ENCODE measurements at places on chromosomes 11 and 22.

- no peak for DNase-seq
Measured at GRCh38 chr11:47391077-47391583, 12.8 kb upstream of the SPI1 start.

- DNase-seq, result no peak
Measured at GRCh38 chr11:35007277-35007676, 90.9 kb downstream of the PDHX start.

DNA sequence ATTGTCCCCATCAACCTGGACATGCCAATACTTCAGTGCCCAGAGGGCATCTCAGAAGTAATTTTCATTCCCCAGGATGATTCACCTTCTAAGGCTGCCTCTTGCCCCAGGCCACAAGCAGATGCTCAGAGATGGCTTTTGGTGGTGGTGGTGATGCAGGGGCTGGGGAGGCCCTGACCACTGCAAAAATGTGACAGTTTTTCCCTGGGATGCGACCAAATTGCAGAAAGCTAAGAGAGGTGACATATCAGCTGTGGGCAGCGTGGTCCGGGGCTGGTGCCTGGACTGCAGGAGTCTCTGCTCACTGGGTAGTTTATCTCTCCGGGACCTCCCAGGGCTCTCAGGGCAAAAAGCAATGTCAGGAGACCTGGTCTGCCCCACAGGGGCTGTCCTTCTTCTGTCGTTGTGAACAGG is 39.7 kb upstream of the ACCSL start:
- DNase-seq, result peak; percentile 64

DNA sequence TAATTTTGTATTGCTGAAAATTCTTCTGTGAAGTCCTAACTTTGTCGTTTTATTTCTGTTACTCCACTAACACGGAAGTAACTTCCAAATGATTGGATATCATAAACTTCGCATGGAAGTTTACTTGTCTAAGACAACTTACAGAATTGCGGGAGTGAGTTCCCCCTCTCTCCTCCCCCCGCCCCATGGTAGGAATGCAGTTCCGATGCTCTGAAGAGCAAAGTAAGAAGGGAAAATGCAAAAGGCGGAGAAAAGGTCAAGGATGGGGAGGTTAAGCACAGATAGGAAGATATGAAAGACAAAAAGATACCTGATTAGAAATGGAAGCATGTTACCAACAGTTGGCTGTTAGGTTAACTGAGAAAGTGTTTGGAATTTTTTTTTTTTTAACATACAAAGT is 1.3 kb downstream of the EIF3M start:
- DNase-seq, result peak; percentile 5

DNA sequence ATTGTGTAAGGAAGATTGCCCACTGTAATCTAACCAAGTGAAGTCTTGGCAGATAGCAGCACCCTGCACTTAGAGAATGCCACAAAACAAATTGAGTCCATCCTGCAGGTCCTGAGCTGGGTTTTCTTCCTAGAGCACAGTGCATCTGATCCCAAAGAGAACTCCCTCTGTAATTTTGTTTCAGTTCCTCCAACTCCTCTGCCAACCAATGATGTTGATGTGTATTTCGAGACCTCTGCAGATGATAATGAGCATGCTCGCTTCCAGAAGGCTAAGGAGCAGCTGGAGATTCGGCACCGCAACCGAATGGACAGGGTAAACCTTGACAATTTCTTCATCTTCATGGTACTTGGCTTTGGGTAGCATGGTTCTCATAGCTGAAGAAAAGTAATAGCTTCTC is 33.1 kb upstream of the ST14 start:
- DNase-seq, result no peak

All from EL (cell line).